ENCODE measurements at places on chromosomes 5 and 9.

- DNase-seq: no peak
Measured at GRCh38 chr5:172180936-172181335, 7.1 kb downstream of the STK10 start.

GRCh38 chr5:149707097-149707496, 23.0 kb upstream of the PPARGC1B start:
- no peak for DNase-seq

DNA sequence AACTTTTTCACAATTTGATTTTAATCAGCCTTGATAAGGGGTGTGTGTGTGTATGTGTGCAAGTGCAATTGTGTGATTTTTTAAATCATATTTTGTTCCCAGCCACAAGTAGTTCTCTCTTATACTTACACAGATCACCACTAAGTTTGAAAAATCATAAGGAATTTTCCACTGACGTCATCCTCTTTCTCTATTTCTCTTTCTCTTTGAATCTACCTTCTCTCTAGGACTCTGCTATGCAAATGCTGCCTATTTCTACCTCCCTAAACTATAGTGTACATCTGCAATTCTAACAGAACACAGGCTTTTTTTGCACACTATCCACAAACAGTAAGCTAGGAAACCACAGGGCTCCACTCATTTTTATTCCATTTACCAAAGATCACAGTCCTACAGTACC, 254.6 kb upstream of the CYLC2 start:
- no peak for DNase-seq

GRCh38 chr9:96047116-96047639, 171.7 kb downstream of the ERCC6L2 start:
- DNase-seq: no peak

DNA sequence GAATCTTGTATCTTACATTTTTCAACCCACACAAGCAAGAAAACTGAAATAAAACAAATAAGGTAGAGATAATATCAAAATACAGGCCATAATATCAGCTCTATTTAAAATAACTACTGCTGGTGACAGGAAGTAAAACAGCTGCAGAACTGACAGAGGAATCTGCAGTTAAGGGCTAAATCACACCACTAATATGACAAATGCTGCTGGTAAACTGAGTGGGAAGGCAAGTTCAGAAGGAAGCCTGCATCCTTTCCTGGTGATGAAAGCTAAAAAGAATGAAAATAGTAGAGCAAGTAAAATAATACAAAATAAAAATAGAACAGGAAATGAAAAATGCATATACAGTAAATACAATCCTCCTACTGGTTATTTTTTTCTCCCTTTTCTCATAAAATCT, 1293.7 kb upstream of the C9orf72 start:
- DNase-seq: no peak

DNA sequence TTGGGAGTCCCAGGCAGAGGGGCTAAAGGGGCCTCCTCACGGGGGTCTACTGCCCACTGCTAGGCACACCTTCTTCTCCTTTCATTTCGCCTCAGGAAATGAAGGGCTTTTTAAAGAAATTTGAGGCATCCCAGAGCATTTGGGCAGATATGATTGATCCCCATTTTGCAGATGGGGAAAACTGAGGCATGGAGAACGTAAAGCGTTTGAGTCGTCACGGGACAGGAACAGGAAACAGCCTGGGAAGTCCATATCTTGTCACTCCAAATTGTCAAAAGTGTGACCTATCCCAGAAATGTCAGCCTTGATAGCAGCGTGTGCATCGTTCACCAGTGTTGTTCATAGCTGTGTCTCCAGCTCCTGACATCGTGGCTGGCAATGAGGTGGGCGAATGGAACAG, 98.2 kb downstream of the DAB2IP start:
- DNase-seq: no peak

Measured in HEK293T (cell line).